ENCODE measurements at places on chromosomes 3 and 15. TPM values are rescaled to one million over a fixed set of nuclear protein-coding genes. Genes with fewer than 3 reads are reported as not detected.

GRCh38 chr3:138078901-138079344, 36.5 kb downstream of the DZIP1L start:
- H3K27ac ChIP-seq = no peak overlapping the region
- peaks cover 67% of the 10 kb centered on the region for H3K36me3 ChIP-seq
- H3K27me3 ChIP-seq = no peaks in the 10 kb centered on the region
- no peaks in the 10 kb centered on the region for H3K4me1 ChIP-seq
- no peak overlapping the region for H3K4me3 ChIP-seq

GRCh38 chr15:68256675-68257450, 20.7 kb upstream of the FEM1B start:
- H3K4me3 ChIP-seq = peak overlapping the region; percentile 63
- H3K36me3 ChIP-seq = no peaks in the 10 kb centered on the region
- H3K27ac ChIP-seq = peak overlapping the region; percentile 84

DNA sequence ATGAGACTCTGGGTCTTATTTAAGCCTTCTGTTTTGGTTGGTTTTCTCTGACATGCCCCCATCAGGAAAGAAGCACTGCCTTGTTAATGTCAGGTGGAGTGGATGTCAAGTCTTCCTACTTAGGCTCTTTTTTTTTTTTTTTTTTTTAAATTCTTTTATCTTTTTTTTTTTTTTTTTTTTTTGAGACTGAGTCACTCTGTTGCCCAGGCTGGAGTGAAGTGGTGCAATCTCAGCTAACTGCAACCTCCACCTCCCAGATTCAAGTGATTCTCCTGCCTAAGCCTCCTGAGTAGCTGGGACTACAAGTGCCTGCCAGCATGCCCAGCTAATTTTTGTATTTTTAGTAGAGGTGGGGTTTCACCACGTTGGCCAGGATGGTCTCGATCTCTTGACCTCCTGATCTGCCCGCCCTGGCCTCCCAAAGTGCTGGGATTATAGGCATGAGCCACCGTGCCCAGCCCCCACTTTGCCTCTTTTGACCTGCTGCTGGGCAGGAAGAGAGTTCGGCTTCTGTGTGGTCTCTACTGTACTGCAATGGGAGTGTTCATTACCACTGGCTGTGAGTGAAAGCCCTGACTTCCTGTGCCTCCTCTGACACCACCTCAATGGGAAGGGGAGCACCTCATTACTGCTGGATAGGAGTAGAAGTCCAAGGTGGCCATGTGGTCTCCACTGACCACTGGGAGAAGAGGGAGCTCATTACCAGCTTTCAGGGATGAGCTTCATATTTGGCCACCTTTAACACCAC, 10.9 kb downstream of the CTDSPL start:
- no peak overlapping the region for H3K4me3 ChIP-seq
- H3K4me1 ChIP-seq = no peaks in the 10 kb centered on the region
- no peaks in the 10 kb centered on the region for H3K27me3 ChIP-seq

DNA sequence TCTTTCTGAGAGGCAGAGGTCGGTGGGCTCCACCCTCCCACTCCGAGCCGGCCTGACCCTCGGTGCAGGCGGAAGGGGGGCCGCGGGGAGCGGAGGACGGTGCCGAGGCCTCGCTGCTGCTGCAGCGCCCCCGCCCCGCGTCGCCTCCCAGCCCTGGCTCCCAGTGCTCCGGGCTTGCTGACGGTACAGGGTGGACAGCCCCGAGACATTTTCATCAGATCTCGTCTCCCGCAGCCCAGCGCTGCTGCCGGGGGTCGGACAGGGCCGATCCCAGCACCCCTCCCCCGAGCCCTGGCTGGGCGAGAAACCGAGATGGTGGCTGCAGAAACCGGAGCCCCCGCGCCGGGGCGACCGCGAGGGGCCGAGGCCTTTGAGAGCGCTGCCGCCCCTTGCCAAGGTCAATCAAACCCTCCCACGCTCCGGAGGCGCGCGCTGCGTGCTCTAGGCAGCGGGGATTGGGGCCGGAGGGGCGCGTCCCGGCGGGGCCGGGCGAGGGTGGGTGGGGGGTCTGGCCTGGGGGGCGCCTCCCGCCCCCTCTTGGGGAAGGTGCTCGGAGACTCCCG, 42.5 kb downstream of the EPHB3 start:
- no peaks in the 10 kb centered on the region for H3K36me3 ChIP-seq

- no peak overlapping the region for H3K4me3 ChIP-seq
- no peak overlapping the region for H3K27ac ChIP-seq
- DNase-seq = no peak
- no peaks in the 10 kb centered on the region for H3K36me3 ChIP-seq
- no peaks in the 10 kb centered on the region for H3K27me3 ChIP-seq
- no peaks in the 10 kb centered on the region for H3K4me1 ChIP-seq
Observed at GRCh38 chr3:115693868-115694267, 70.6 kb downstream of the GAP43 start.

DNA sequence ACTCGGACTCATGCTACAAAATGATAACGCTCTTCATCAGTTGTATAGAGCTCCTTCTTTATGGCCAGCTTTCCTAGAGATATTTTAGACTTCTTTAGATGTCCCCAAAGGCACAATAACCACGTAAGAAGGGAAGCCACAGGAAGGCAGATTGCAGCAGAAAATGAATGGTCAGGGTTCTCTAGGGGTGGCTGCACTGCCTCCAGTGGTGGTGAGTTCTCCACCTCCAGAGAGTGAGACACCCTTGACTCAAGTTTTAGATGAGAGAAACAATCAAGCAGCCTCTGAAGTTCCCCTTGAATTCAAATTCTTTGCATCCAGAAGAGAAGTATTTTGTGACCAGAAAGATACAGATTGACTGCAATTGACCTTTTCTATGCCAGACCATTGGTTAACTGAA, 191.5 kb downstream of the TP63 start:
- H3K27me3 ChIP-seq = no peaks in the 10 kb centered on the region
- no peaks in the 10 kb centered on the region for H3K4me1 ChIP-seq
- no peak overlapping the region for H3K27ac ChIP-seq
- no peaks in the 10 kb centered on the region for H3K36me3 ChIP-seq

DNA sequence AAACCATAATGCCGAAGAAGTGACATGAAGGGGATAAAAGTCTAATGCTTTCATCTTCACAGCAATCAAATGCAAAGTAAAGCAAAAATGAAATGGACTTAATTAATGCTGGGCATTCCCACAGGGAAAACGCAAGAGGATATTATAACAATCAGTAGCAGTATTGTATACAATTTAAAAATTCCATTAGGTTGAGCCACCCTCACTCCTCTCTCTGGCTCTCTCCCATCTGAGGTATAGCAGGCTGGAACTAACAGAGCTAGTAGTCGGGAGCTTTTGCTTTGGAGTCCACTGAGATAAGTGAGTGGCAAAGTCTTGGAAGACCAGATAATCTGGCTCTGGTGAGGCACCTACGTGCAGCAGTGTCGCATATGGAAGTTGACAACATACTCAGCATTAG, 33.9 kb downstream of the DET1 start:
- H3K4me1 ChIP-seq = no peaks in the 10 kb centered on the region
- H3K27ac ChIP-seq = no peak overlapping the region
- H3K4me3 ChIP-seq = no peak overlapping the region

- no peak overlapping the region for H3K27ac ChIP-seq
- H3K27me3 ChIP-seq = no peaks in the 10 kb centered on the region
- H3K4me1 ChIP-seq = peaks cover 5% of the 10 kb centered on the region
- DNase-seq = no peak
- H3K4me3 ChIP-seq = no peak overlapping the region
Observed at GRCh38 chr15:85458764-85459163, 78.4 kb downstream of the AKAP13 start.

DNA sequence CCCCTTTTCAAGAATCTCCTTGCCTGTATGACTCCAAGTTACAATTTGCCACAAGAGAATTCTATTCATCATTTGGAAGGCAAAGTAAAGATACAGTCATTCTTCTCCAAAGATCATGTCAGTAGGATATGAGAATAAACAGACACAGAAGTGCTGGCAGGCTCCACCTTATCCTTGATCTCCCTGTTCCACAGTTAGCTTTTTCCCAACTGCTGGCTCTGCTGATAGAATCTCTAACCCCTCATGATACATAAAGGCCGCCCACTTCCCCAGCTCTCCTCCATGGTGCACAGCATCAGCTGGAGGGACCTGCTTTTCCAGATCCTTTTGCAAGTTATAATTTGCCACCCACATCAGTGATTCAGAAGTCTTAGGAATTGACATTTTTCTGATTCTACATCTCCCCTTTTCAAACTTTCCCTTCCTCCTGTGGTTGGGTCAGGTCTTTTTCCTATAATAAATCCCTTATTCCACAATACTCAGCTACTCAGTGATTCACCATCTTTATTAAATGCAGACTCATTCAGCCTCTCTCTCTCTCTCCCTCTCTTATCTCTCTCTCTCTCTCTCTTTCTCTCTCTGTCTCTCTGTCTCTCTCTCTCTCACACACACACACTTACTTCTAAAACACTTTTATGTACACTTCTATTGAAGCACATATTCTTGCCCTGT, 465.4 kb downstream of the GBE1 start:
- DNase-seq = no peak
- H3K27me3 ChIP-seq = no peaks in the 10 kb centered on the region
- no peak overlapping the region for H3K27ac ChIP-seq
- no peaks in the 10 kb centered on the region for H3K4me1 ChIP-seq

- H3K4me3 ChIP-seq = no peak overlapping the region
- H3K27me3 ChIP-seq = no peaks in the 10 kb centered on the region
- no peaks in the 10 kb centered on the region for H3K36me3 ChIP-seq
- DNase-seq = no peak
- peaks cover 11% of the 10 kb centered on the region for H3K4me1 ChIP-seq
Observed at GRCh38 chr3:41769106-41769505, 192.8 kb downstream of the ULK4 start.

GRCh38 chr15:33517944-33518343, 207.2 kb downstream of the RYR3 start:
- no peak for DNase-seq
- H3K4me3 ChIP-seq = no peak overlapping the region
- no peaks in the 10 kb centered on the region for H3K36me3 ChIP-seq
- H3K27me3 ChIP-seq = no peaks in the 10 kb centered on the region
- no peaks in the 10 kb centered on the region for H3K4me1 ChIP-seq
- no peak overlapping the region for H3K27ac ChIP-seq

DNA sequence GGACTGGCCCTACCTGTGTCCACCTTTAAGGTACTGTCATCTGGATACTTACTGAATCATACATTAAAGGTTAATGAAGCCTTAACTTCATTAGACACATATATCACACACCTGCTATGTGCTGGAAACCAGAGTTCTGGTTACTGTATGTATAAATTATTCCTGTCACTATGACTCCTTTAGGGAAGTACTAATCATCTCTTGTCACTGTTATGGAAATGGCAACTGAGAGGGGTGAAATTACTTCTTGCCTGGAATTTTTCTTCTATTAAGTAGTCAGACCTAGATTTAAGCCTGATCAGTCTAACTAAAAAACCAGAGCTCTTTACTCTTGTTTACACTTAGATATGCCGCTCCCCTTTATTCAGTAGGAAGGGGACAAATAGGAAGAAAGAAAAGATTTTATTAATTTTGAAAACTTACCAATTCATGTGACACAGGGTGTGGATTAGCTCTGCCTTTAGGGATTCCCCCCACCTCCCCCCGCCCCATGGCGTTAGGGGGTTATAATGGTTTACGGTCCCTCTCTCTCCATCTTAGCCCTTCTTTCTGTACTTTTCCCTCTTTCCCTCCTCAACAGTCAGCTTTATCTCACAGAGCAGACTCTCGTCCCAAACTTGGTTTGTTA, 152.5 kb downstream of the KLHL25 start:
- DNase-seq = no peak
- H3K4me3 ChIP-seq = no peak overlapping the region
- peaks cover 30% of the 10 kb centered on the region for H3K4me1 ChIP-seq
- no peaks in the 10 kb centered on the region for H3K27me3 ChIP-seq
- peaks cover 6% of the 10 kb centered on the region for H3K36me3 ChIP-seq

GRCh38 chr3:178203650-178204049, 332.6 kb upstream of the KCNMB2 start:
- H3K4me1 ChIP-seq = no peaks in the 10 kb centered on the region
- no peaks in the 10 kb centered on the region for H3K27me3 ChIP-seq
- H3K36me3 ChIP-seq = no peaks in the 10 kb centered on the region
- no peak overlapping the region for H3K4me3 ChIP-seq
- DNase-seq = no peak

DNA sequence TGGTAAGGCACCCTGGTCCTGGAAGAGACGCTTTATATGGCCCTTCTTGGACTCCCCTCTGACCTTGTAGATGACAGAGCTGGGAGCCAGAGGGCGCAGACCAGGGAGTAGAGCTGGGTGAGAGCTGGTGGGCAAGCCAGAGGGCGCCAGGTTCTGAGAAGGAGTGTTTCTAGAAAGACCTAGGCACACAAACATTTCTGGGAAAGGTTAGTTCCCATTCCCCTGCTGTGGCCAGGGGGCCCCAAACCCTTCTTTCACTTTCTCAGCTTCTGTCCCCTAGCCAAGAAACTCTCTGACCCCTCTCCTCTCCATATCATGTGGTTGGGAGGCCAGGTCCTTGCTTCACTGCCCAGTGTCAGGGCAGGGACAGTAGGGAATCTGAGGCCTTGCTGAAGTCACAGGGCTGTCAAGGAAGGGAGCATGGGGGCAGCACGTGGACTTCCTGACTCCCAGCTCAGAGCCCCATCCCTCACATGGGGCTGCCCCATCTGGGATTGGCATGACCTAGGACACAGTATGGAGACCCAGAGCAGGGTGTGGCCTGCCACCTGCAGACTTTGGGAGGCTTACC, 3.6 kb downstream of the HEMK1 start:
- peak overlapping the region; percentile 22 for H3K27ac ChIP-seq
- DNase-seq = no peak
- H3K4me1 ChIP-seq = peaks cover 35% of the 10 kb centered on the region
- peaks cover 55% of the 10 kb centered on the region for H3K36me3 ChIP-seq
- H3K4me3 ChIP-seq = no peak overlapping the region

GXYLT2 gene
- total RNA-seq = 14.3 TPM

ANKUB1 gene
- not detected for total RNA-seq

KAT2B gene
- total RNA-seq = 81.7 TPM

ZNF502 gene
- 3.7 TPM for total RNA-seq

PCSK6 gene
- total RNA-seq = 16.4 TPM

ARL6IP5 gene
- total RNA-seq = 162 TPM

CKMT1A gene
- total RNA-seq = not detected

HES1 gene
- 31.1 TPM for total RNA-seq

TMIE gene
- total RNA-seq = 0.69 TPM

Measured in heart right ventricle (tissue), 16 donors.